A549 treated with ZK216348 at 1 μM for 4 hours (cell line): ENCODE measurements at places on chromosomes 16 and 17. TPM values are rescaled to one million over a fixed set of nuclear protein-coding genes. Genes with fewer than 3 reads are reported as not detected.

Gene SLC52A1
- total RNA-seq, result 0.33 to 1.1 TPM (median 0.75 TPM) in 5 replicates

Gene COX10
- 17.1 to 20.2 TPM (median 17.8 TPM) in 5 replicates for total RNA-seq

Gene KCNJ18
- total RNA-seq, result not detected in 5 replicates

Gene ABCA6
- not detected in 5 replicates for total RNA-seq

Gene ACSF3
- 15.6 to 21.0 TPM (median 18.9 TPM) in 5 replicates for total RNA-seq

Gene CA7
- not detected in 5 replicates for total RNA-seq

Gene ERI2
- total RNA-seq, result 7.3 to 15.4 TPM (median 12.8 TPM) in 5 replicates

Gene SP6
- total RNA-seq, result 2.9 to 4.1 TPM (median 3.8 TPM) in 5 replicates

Gene HOXB9
- 7.3 to 8.2 TPM (median 7.8 TPM) in 5 replicates for total RNA-seq

Gene ZP2
- not detected in 5 replicates for total RNA-seq

Gene CMIP
- 81.3 to 124 TPM (median 98.7 TPM) in 5 replicates for total RNA-seq

Gene UNC13D
- total RNA-seq, result 3.3 to 7.1 TPM (median 5.1 TPM) in 5 replicates

Gene SEPTIN1
- 1.9 to 2.3 TPM (median 2.2 TPM) in 5 replicates for total RNA-seq

Gene CCL13
- total RNA-seq, result not detected in 5 replicates

Gene SPEM3
- total RNA-seq, result not detected in 5 replicates

Gene SEZ6L2
- total RNA-seq, result 11.0 to 24.3 TPM (median 19.9 TPM) in 5 replicates

Gene SLC38A8
- not detected in 5 replicates for total RNA-seq

Gene KRTAP3-1
- not detected in 5 replicates for total RNA-seq

Gene PSMD7
- total RNA-seq, result 127 to 164 TPM (median 139 TPM) in 5 replicates

Gene ABCC11
- total RNA-seq, result 0.12 to 0.22 TPM (median 0.17 TPM) in 4 of 5 replicates, not detected in the other

Gene ALDH3A1
- total RNA-seq, result 787 to 1,153 TPM (median 809 TPM) in 5 replicates

Gene PARD6A
- total RNA-seq, result 1.2 to 2.6 TPM (median 1.8 TPM) in 5 replicates

Gene CTRB1
- not detected in 5 replicates for total RNA-seq

Gene KRTAP9-8
- not detected in 5 replicates for total RNA-seq
